ENCODE measurements at places on chromosomes 5 and 9. TPM values are rescaled to one million over a fixed set of nuclear protein-coding genes. Genes with fewer than 3 reads are reported as not detected.
A peak's percentile ranks its signal among the peaks of the same experiment; 100 is the strongest.

The FRRS1L gene
- not detected for total RNA-seq

The INSL4 gene
- total RNA-seq = not detected

GRCh38 chr5:69334793-69335268 is 2.2 kb upstream of the CCDC125 start:
- peak; percentile 80 for DNase-seq

GRCh38 chr9:109843641-109844040 is 63.6 kb downstream of the PALM2AKAP2 start:
- DNase-seq = no peak

GRCh38 chr5:42840842-42841567 is 29.3 kb upstream of the SELENOP start:
- no peak for DNase-seq

Measured in fibroblast of villous mesenchyme (primary cell).